ENCODE measurements at places on chromosomes 12 and 14.

- no peak for DNase-seq
These were observed 7.3 kb upstream of the C2CD5 start for GRCh38 chr12:22551624-22552023.

DNA sequence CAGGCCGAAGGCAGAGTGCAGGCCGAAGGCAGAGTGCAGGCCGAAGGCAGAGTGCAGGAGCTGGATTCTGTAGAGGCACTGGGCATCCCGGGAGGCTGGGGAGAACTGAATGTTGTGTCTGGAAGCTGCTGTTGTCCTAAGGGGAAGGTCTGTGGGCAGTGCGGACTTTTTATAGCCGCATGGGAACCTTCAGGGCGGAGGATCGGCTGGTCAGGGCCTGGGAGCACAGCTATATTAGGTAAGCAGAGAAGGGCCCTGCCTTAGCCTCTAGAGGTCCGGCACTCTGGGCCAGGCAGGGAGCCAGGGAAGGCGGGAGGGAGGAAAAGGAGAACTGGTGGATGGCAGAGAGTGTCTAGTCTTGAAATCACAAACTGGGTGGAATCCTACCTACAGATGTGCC lies 14.2 kb downstream of the CABP1 start:
- DNase-seq = no peak

- no peak for DNase-seq
These were observed 396.5 kb downstream of the RAD51B start for GRCh38 chr14:68216079-68216478.

DNA sequence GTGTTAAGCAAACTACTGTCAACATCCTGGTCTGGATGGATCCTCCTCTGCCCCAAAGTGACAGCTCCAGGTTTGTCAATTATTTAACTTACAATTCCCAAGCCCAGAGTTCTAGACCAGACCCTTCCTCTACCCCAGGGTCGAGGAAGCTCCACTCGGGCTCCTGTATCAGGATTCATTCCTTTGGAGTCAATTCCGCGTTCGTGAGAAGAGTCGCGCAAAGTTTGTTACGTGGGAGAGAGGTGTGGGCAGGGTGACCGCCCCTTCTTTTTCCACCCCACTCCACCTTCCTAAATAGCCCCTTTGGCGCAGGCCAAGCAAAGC lies 479 bp downstream of the SEL1L start:
- no peak for DNase-seq

- no peak for DNase-seq
These were observed 64.2 kb downstream of the CMAS start for GRCh38 chr12:22110176-22110575.

DNA sequence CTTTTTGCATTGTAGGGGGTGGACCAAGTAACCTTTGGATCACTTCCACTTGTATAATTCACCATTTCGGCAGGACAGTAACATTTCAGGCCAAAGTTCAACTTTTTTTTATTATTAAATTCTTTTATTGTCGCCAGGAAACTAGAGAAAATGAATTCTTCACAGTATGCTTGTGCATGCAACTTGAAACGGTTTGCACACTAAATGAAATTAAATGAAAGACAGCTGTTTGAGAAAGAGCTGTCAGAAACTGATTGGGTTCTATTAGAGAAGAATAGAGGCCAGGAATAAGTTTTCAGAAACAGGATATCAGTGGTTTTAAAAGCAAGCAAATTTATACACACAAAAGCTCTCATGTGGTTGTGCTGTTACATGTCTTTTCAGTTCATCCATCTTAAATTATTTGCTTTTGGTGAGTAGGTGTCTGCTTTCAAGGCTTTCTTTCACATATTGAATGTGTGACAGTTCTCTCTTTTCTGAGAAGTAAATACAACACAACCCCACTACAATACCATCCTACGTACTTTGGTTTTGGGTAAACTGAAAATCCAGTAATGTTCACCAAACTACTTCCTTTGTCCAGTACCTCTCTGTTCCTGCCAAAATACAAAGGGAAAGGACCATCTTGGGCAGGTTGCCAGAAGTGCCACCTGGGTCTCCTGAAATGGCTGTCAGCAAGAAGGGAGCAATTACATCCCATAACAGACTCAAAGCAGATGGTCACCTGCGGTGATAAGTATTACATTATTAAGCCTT lies 291.7 kb downstream of the RAD51B start:
- DNase-seq = no peak

GRCh38 chr12:126480451-126480850 lies 1415.2 kb downstream of the AACS start:
- no peak for DNase-seq

- DNase-seq = no peak
These were observed 5.2 kb upstream of the AP1G2 start for GRCh38 chr14:23572836-23573235.

GRCh38 chr14:96146131-96146771 lies 58.4 kb upstream of the BDKRB2 start:
- no peak for DNase-seq

- no peak for DNase-seq
These were observed 200.5 kb downstream of the STXBP6 start for GRCh38 chr14:24849471-24849870.

- no peak for DNase-seq
These were observed 230.2 kb downstream of the VRK1 start for GRCh38 chr14:97027256-97027999.

GRCh38 chr12:127629066-127629820 lies 637.7 kb upstream of the TMEM132C start:
- no peak for DNase-seq

DNA sequence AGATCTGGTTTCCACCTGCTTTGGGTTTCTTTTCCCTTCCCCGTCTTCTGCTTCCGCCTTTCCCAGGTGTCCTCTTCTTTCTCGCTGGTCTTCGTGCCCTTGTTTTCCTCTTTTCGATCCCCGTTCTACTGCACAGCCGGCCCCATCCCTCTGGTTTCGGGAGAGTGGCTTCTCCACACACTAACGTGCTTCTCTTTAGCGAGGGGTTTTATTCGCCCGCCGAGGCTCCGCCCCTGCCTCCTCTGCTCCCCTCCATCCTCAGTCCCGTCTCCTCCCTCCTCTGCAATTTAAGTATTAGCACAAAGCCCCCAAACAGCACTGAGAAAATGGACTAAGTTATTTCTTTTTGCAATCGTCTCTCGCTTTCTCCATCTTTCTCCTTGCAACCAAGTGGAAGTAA lies at the start of gene SLC7A8:
Gene SLC7A8, minus strand, starts transcription at position 182 of the 400 bp plus-strand sequence. CDS start 746 bp downstream, outside the sequence.
- DNase-seq = peak; percentile 29

GRCh38 chr12:122423258-122424165 lies 1.0 kb upstream of the CLIP1 start:
- no peak for DNase-seq

DNA sequence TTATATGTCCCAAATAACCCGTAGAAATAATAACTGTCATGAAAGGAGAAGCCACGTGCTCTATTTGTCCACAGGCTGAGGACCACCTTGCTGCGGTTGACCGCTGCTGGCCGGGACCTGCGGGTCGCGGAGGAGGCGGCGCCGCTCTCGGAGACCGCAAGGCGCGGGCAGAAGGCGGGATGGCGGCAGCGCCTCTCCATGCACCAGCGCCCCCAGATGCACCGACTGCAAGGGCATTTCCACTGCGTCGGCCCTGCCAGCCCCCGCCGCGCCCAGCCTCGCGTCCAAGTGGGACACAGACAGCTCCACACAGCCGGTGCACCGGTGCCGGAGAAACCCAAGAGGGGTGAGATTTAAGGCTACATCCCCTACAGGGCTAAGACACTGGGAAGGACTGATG lies 21.0 kb downstream of the RPGRIP1 start:
- DNase-seq = peak; percentile 36

DNA sequence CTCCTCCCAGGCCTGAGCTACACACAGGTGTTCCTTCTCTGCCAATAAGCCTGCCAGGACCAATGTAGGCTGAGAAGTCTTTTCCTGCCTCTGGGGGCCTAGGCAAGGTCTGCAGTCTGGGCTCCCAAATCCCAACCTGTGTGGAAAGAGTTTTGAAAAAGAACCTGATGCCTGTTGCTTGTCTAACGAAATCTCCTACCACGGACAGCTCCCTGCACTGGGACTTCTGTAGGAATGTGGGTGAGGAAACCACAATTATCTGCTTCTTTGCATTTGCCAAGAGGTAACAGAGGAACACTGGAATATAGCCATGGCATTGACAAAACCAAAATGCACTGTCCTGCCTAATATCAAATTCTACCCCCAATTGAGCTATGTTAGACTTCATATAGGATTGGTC lies 877.0 kb upstream of the TMEM132C start:
- no peak for DNase-seq

DNA sequence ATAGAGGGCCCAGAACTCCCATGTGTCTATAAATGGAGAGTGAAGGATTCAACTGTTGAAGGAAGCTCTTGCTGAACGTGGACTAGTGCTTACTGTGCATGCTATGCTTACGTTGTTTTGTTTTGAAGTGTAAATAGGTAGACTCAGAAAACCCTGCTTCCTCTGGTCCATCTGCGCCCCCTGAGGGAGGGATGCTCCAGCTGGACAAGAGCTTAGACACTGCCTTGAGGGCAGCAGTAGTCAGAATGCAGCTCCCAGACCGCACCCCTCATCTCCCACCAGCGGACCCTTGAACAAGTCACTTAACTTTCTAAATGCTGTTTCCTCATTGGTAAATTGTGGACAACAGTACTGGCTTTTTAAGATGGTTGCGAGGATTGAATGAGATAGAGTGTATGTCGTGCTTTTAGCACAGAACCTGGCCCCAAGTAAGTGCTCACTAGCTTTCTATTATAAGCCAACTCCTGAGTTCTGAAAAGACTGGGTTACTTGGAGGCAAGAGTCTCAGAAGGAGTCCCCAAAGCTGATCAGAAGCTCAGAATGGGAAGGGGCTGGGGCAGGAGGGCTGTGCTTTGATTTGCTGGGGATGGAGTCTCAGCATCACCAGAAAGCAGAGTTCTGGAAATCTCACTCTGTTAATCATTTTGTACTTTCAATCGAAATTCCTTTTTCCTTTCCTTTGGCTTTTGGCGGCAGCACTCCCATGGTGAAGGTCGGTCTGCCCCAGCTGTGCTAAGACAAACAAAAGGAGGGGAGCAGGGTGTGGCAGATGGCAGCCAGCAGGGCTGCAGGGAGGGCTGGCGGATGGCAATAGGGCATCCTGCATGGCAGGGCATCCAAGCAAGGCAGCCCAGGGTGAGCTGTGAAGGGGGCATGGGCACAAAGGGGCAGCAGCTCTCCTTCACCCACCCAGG lies 15.6 kb downstream of the AGAP2 start:
- no peak for DNase-seq

DNA sequence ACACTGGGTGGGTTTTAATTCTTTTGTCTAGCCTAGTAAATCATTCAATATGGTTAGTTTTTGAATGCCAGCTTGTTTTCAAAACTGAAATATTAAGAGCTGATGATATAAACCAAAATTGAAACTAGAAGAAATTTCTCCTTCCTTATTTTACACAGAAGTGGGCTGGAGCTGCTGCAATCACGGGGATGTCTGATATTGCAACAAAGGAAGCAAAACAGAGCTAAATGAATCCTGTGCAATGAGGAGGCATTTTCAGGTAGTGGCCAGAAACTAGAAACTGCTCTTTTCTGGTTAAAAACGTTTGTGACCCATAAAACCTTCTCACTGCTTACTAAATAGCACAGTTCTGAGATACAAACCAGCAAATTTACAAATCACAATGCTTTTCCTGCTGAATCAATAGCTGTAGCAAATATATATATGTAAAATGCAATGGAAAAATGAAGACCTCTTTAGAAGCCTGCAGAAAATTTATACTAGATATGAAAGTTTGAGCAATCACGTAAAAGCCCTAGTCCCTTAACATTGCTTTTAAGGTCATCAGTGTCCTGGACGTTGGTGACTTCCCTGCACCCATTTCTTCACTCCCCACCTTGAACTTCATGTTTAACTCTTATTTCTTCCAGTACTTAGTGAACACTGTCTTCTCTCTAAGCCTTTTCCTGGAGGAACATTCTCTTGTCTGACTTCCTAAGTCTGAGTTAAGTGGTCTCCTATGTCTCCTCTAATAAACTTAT lies 15.9 kb upstream of the LRRK2 start:
- no peak for DNase-seq

DNA sequence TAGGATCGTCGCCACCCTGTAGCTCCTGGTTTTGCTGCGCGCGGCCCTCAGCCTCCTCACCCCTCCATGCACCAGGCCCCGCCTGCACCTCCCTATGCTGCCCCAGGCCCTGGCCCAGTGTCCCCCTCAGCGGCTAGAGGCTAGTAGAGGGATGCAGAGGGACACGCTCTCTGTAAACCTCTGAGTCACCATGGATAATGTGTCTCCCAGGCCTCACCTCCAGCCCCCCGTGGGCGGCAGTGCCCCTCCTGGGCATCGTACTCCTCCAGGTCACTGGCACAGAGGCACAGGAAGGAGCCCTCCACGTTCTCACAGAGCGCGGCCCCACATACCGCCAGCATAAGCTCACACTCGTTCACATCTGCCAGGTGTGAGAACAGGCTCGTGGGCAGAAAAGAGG lies 12.3 kb downstream of the ISCA2 start:
- no peak for DNase-seq

- DNase-seq = peak; percentile 25
These were observed 38.5 kb downstream of the NFKBIA start for GRCh38 chr14:35366056-35366451.

DNA sequence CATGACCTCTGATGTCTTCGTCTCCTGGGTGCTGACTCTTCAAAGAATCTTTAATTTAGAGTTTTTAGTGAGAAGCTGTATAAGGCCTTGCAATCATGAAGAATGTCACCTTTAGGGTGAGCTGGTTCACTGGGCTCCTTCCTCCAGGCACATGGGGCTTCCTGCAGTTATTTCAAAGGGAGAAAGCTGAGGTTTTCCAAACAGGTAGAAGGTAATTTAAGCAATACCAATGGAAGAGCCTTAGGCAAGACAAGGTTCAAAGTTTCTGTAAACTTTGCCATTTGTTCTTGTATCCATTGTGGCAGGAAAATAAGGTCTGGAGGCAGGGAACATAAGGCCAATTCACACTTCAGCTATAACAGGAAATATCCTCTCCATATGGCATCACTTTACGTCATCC lies 88.0 kb upstream of the EIF5 start:
- DNase-seq = no peak

DNA sequence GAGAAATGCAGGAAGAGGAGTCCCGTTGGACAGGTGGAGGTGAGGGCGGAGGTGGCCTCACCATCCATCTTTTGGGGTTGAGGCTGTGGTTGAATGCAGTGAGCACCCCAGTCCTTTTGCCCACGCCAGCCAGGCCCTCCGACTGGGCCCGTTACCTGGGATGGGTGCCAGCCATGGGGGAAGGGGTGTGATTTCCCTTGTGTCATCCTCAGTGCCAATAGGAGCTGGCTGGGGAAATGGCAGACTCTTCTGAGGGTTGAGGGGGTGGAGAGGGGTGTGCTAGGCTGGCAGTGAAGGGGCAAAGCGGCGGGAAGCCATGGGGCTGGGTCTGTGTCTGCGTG lies 9.6 kb downstream of the KCNH3 start:
- DNase-seq = no peak

- no peak for DNase-seq
These were observed 202.8 kb downstream of the MED13L start for GRCh38 chr12:116074686-116075085.

DNA sequence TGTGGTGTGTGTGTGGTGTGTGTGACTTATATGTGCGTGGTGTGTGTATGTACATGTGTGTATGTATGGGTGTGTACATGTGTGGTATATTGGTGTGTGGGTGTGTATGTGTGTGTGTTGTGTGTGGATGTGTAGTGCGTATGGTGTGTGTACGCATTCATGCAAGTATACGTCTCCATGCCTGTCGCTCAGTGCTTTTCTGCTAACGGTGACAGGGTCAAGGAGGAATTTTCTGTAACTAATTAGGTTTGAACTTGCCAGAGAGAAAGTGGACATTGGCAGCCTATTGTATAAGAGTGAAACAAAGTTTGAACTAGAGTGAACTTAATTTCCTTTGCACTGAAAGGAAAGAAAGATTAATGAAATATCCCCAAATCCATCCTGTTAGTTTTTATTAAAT lies 120.9 kb upstream of the GSC start:
- no peak for DNase-seq
